A549 treated with Mapracorat at 1 μM for 4 hours (cell line): ENCODE measurements at places on chromosomes 5 and 9. TPM values are rescaled to one million over a fixed set of nuclear protein-coding genes. Genes with fewer than 3 reads are reported as not detected.

Gene NR4A3
- 1.7 to 2.9 TPM (median 2.0 TPM) in 5 replicates for total RNA-seq

Gene SUSD1
- 12.9 to 14.8 TPM (median 13.2 TPM) in 5 replicates for total RNA-seq

Gene CCDC192
- total RNA-seq: not detected in 5 replicates

Gene TLX3
- total RNA-seq: not detected in 5 replicates

Gene TEX48
- not detected in 5 replicates for total RNA-seq

Gene HRCT1
- total RNA-seq: 0.32 to 0.51 TPM (median 0.40 TPM) in 5 replicates

Gene TMEFF1
- total RNA-seq: 0.53 to 1.7 TPM (median 1.1 TPM) in 5 replicates

Gene FOXD4L3
- 0.08 to 0.16 TPM (median 0.10 TPM) in 3 of 5 replicates, not detected in the others for total RNA-seq

Gene SPATA31D4
- total RNA-seq: not detected in 5 replicates

Gene SLC6A18
- not detected in 5 replicates for total RNA-seq

Gene TAF11L11
- total RNA-seq: 0.11 to 0.15 TPM in 2 of 5 replicates, not detected in the others

Gene IL5
- total RNA-seq: not detected in 5 replicates

Gene COMMD10
- total RNA-seq: 35.2 to 40.8 TPM (median 37.0 TPM) in 5 replicates

Gene GABRA6
- not detected in 5 replicates for total RNA-seq

Gene GLRA1
- total RNA-seq: not detected in 5 replicates

Gene BNC2
- 4.1 to 6.7 TPM (median 5.2 TPM) in 5 replicates for total RNA-seq

Gene LRRC26
- 0.59 to 2.0 TPM (median 1.8 TPM) in 5 replicates for total RNA-seq

Gene TMEM245
- 38.7 to 57.8 TPM (median 52.1 TPM) in 5 replicates for total RNA-seq

Gene SPINK7
- total RNA-seq: not detected in 5 replicates

Gene ALDH1A1
- 4,422 to 5,926 TPM (median 5,467 TPM) in 5 replicates for total RNA-seq

Gene FOXD4L4
- total RNA-seq: 0.08 TPM in 1 of 5 replicates, not detected in the others

Gene IFNE
- total RNA-seq: 0.81 to 1.8 TPM (median 0.99 TPM) in 5 replicates

Gene SLC6A7
- total RNA-seq: 0.05 TPM in 1 of 5 replicates, not detected in the others

Gene PCDHGA11
- 0.04 to 0.06 TPM (median 0.05 TPM) in 3 of 5 replicates, not detected in the others for total RNA-seq

Gene ACTBL2
- 0.06 to 0.08 TPM in 2 of 5 replicates, not detected in the others for total RNA-seq

Gene HINT2
- 72.1 to 115 TPM (median 100 TPM) in 5 replicates for total RNA-seq

Gene SOX30
- total RNA-seq: not detected in 5 replicates

Gene FOXI1
- total RNA-seq: not detected in 5 replicates

Gene PLPP7
- total RNA-seq: 0.05 TPM in 1 of 5 replicates, not detected in the others

Gene SPATA31E1
- total RNA-seq: not detected in 5 replicates

Gene ZNF454
- not detected in 5 replicates for total RNA-seq

Gene SDHA
- total RNA-seq: 103 to 125 TPM (median 124 TPM) in 5 replicates

Gene HMCN2
- total RNA-seq: 0.02 to 0.12 TPM (median 0.06 TPM) in 4 of 5 replicates, not detected in the other

Gene CCL21
- not detected in 5 replicates for total RNA-seq

Gene C9orf153
- total RNA-seq: 0.08 to 0.50 TPM (median 0.15 TPM) in 3 of 5 replicates, not detected in the others

Gene IFNA2
- total RNA-seq: not detected in 5 replicates

Gene CCDC180
- 0.36 to 1.6 TPM (median 0.70 TPM) in 5 replicates for total RNA-seq

Gene C9orf50
- total RNA-seq: 0.36 TPM in 1 of 5 replicates, not detected in the others

Gene SPINK6
- 0.45 to 1.1 TPM (median 0.57 TPM) in 5 replicates for total RNA-seq

Gene EGFL7
- 34.8 to 56.2 TPM (median 54.2 TPM) in 5 replicates for total RNA-seq
